ENCODE measurements at places on chromosomes 2 and 18.

DNA sequence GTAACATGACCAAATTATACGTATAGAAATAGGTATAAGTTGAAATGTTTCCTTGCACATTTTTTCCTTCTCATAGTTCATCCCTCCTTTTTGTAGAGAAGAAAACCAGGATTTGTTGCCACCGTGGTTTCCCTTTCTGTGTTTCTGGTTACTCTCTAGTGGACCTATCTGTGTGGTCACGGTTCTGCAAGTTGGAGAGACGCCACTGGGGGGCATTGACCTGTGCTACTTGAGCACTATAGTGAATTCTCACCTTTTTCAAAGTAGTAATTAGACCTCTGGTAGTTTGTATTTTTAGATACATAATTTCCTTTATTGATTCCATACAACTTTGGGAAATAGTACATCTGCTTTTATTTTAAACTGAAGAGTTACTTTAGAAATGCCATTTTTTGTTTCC lies 444.8 kb downstream of the PTPRM start:
- no peak for DNase-seq

DNA sequence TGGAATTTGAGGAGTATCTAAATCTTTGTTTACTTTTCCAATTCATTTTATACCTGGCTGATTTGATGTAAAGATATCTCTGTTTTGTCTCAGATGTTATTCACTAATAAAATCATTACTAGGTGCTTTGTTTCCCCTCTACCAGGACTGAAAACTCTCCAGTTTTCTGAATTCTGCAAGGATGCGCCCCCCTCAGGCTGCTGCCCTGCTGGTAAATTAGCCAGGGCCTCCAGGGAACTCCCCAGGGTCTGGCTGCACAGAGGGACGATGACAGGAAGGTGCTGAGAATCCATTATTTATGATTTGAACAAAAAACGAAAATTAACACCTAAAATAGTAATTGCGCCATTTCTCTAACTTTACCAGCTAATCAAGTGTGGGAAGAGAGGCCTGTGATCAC lies 541.2 kb upstream of the POU3F3 start:
- no peak for DNase-seq

GRCh38 chr2:51505533-51505932 lies 473.6 kb upstream of the NRXN1 start:
- DNase-seq, result no peak

DNA sequence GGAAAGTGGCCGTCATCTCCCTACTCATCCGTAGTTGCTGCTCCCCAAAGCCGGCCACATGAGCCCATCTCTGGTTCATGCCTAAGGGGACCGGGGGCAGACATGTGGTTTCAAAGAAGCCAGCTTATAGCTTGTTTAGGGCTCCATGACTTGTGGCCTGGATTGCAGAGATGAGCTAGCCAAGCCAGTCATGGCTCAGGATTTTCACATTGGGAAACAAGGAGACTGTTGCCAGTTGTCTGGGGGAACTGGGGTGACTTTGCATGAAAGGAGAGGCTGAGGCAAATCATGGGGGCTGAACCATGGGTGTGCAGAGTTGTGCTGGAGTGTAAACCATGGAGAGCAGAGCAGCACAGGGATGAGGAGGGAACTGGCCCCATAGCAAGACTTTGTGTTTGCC lies 183.0 kb upstream of the APCDD1 start:
- no peak for DNase-seq

GRCh38 chr2:7726989-7727388 lies 809.8 kb downstream of the RNF144A start:
- DNase-seq, result no peak
